ENCODE measurements at places on chromosomes 11 and 22. TPM values are rescaled to one million over a fixed set of nuclear protein-coding genes. Genes with fewer than 3 reads are reported as not detected.

Gene CLMP
- 0.80 TPM for total RNA-seq

Gene SMTNL1
- total RNA-seq, result 0.05 TPM

Gene PANX3
- total RNA-seq, result not detected

Gene LINC01488
- total RNA-seq, result not detected

Gene OR5B2
- total RNA-seq, result 0.09 TPM

Gene CDC42EP2
- total RNA-seq, result 0.33 TPM

Gene KRTAP5-9
- total RNA-seq, result not detected

Gene ME3
- 10.1 TPM for total RNA-seq

All from thymus (tissue), 14 donors.